ENCODE measurements at places on chromosomes 11 and 22. TPM values are rescaled to one million over a fixed set of nuclear protein-coding genes. Genes with fewer than 3 reads are reported as not detected.

DNA sequence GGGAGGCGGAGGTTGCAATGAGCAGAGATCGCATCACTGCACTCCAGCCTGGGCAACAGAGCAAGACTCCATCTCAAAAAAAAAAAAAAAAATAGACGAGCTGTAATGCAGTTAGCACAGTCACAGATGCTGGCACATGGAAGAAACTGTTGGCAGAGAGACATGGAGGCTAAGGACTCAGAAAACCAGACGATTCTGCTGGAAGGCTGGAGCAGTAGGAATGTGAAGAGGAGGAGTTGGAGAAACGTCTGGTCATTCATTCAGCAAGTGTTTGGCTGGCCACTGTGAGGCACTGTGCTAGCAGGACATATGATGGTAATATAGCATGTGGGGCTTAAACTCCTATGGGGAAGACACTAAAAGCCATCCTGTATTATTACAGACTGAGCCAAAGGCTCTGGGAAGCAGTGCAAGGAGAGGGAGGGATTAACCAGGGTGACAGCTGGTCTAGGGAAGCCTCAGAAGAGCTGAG, 5.0 kb downstream of the UQCR10 start:
- DNase-seq: no peak

Gene CCDC73
- 0.16 TPM for polyA plus RNA-seq

DNA sequence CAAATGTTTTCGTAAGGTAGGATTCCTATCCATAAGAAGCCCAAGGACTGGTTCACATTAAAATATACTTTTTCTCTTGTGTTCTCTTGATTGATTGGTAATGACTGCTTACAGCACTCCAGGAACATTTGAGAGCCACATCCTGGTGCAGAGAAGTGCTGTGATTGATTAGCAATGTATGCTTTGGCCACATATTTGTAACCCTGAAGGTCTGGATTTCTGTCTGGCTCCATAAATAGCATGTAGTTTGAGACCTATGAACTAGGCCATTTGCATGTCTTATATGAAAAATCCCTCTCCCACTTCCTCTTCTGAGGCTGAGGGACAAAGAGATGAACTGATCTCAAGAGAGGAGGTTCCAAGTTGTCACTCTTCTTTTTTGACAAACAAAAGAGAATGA, 49.3 kb upstream of the CD44 start:
- DNase-seq: no peak

- no peak for DNase-seq
Observed at GRCh38 chr11:128568166-128568778, 19.1 kb downstream of the ETS1 start.

DNA sequence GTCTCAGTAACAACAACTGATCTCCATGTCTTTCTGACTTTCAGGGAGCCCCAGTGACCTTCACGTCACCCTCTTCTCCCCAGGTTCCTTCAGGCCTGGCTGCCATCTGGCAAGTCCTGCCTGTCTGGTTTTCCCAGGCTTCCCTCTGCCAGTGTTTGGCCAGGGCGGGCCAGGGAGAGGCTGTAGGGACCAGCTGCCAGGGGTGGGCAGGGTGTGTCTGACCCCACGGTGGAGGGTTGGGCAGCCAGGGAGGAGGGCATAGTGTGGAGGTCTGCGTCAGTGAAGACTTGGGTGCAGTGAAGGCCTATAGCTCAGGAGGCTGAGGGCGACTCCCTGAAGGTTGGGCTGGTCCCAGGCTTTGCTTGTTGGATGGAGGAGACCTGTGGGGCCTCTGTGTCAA, 11.9 kb upstream of the MRGPRX2 start:
- DNase-seq: no peak

- DNase-seq: peak; percentile 29
Observed at GRCh38 chr11:32071811-32072210, 19.1 kb upstream of the RCN1 start.

DNA sequence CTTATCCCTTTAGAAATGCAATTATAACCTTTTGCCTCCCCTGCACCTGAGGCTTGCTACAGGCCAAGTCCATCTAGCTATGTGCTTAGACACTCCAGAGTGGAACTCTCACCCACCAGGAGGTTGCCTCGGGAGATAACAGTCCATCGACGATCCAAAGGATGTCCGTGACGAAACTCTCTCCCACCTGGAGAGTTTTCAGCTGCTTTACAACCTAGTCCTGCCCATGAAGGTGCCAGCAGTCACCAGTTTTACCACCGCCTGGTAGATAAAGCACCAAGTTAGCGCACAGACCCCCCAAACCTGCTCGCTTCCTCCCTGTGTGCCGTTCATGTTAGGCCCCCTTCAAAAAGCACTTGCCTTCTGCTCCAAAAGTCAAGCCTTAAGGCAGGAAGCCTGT, 53.1 kb upstream of the SHISAL1 start:
- DNase-seq: no peak

DNA sequence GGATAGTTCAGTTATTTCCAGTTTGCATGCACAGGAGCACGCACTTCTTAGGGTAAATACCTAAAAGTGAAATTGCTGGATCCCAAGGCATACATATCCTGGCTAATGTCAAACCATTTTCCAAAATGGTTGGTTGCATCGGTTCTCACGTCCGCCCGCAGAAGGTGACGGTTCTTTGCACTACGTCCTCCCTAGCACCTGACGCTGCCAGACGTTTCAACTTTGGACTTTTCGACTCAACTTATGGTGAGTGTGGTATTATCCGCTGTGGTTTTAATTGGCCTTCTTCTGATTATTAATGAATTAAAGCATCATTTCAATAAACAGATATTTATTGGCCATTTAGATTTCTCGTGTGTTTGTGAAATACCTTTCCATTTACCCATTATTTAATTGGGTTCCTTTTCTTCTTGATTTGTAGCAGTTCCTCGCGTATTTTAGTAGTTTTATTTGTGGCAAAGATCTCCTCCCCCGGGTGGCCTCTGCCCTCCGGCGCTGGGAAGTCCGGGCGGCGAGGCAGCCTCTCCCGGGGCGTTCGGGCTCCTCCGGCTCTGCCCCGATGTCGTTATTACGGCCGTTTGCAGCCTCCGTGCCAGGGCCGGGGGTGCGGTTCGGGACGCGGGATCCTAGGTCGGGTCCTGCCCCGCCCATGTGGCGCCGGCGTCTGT, at the start of gene JHY:
Gene JHY, plus strand, starts transcription at position 571 of the 668 bp plus-strand sequence. CDS start 3,091 bp downstream, outside the sequence.
- no peak for DNase-seq

DNA sequence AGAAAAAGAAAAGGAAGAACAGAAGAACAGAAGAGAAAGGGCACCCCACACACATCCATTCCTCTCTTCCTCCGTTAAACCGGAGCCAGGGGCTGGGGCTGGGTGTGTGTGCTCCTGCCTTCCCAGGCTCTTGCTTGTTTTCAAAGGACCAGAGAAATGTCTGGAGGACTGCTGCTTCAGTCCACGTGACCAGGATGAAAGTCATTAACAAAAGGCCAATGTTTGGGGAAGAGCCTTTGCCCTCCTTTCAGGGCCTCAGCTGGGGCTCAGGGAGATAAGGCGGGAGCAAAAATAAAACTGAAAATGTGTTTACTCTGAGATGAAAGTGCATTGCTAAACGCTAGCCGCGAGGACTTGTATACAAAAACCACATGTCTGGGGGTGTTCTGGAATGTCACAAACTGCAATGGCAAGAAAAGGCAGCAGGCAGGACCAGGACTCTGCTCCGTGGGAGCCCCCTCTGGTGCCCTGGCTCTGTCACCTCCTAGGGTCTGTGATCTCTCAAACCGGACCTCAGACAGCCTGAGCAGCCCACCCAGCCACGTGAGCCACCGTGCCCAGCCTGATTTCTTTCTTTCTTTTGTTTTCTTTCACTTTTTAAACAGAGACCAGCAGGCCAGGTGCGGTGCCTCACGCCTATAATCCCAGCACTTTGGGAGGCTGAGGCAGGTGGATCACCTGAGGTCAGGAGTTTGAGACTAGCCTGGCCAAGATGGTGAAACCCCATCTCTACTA, 31.6 kb upstream of the MYH9 start:
- DNase-seq: peak; percentile 80

All from right lung (tissue), 10 donors.